HT-29 (cell line): ENCODE measurements at places on chromosomes 7 and 10. TPM values are rescaled to one million over a fixed set of nuclear protein-coding genes. Genes with fewer than 3 reads are reported as not detected.

The HKDC1 gene
- total RNA-seq: 27.5 and 29.7 TPM in 2 replicates

The CAMK1D gene
- 0.15 and 0.18 TPM in 2 replicates for total RNA-seq

The CNPY4 gene
- total RNA-seq: 2.7 and 5.5 TPM in 2 replicates

The LRRC72 gene
- total RNA-seq: not detected in 2 replicates

The SDK1 gene
- not detected in 2 replicates for total RNA-seq

The PTCD1 gene
- total RNA-seq: 18.2 and 22.3 TPM in 2 replicates

The SPDYE9 gene
- not detected in 2 replicates for total RNA-seq

The C10orf143 gene
- 0.91 TPM in 1 of 2 replicates, not detected in the other for total RNA-seq

The CHAT gene
- not detected in 2 replicates for total RNA-seq

The METTL27 gene
- total RNA-seq: 7.3 and 9.8 TPM in 2 replicates

The C1QL3 gene
- not detected in 2 replicates for total RNA-seq

The SEM1 gene
- 144 TPM in 2 replicates for total RNA-seq

The CCDC71L gene
- total RNA-seq: 9.8 and 12.5 TPM in 2 replicates

The ASB10 gene
- total RNA-seq: not detected in 2 replicates

The ZPBP gene
- not detected in 2 replicates for total RNA-seq

The GPR26 gene
- total RNA-seq: not detected in 2 replicates

The PNPLA8 gene
- total RNA-seq: 10.9 and 18.9 TPM in 2 replicates

The CRCP gene
- 38.0 and 44.2 TPM in 2 replicates for total RNA-seq

The TRPV5 gene
- total RNA-seq: 0.18 TPM in 1 of 2 replicates, not detected in the other

The PKD1L1 gene
- total RNA-seq: not detected in 2 replicates

The STEAP2 gene
- total RNA-seq: 8.2 and 13.8 TPM in 2 replicates

The PDE6C gene
- total RNA-seq: not detected in 2 replicates

The CALCR gene
- total RNA-seq: not detected in 2 replicates

The ADAMTS14 gene
- 0.03 and 0.15 TPM in 2 replicates for total RNA-seq

The ANTXRL gene
- not detected in 2 replicates for total RNA-seq

The JAKMIP3 gene
- total RNA-seq: 0.08 TPM in 1 of 2 replicates, not detected in the other

The GIMAP6 gene
- not detected in 2 replicates for total RNA-seq

The CUEDC2 gene
- total RNA-seq: 37.0 and 38.6 TPM in 2 replicates
